Parietal lobe (tissue), 2 donors: ENCODE measurements at places on chromosomes 2 and 18. TPM values are rescaled to one million over a fixed set of nuclear protein-coding genes. Genes with fewer than 3 reads are reported as not detected.

Gene TYMS
- 7.5 TPM for total RNA-seq

Gene PCARE
- not detected for total RNA-seq

Gene GPBAR1
- not detected for total RNA-seq

Gene TEX44
- not detected for total RNA-seq

Gene TWIST2
- not detected for total RNA-seq

Gene EMILIN1
- 2.2 TPM for total RNA-seq

Gene WNT10A
- total RNA-seq, result not detected

Gene FSHR
- not detected for total RNA-seq

Gene ITGA4
- total RNA-seq, result 9.4 TPM

Gene ANKRD62
- 0.63 TPM for total RNA-seq

Gene STPG4
- 1.9 TPM for total RNA-seq

Gene SNORC
- 2.8 TPM for total RNA-seq

Gene EVX2
- total RNA-seq, result not detected

Gene SIX3
- total RNA-seq, result 0.31 TPM

Gene RNF152
- 82.9 TPM for total RNA-seq

Gene EFHD1
- 0.63 TPM for total RNA-seq

Gene CHRNG
- not detected for total RNA-seq

Gene TMEM169
- total RNA-seq, result 19.1 TPM

Gene DYSF
- total RNA-seq, result 1.6 TPM

Gene IL36G
- total RNA-seq, result not detected

Gene LRRC30
- not detected for total RNA-seq

Gene CTNNA2
- total RNA-seq, result 249 TPM

Gene LRRFIP1
- 72.0 TPM for total RNA-seq

Gene SLC8A1
- total RNA-seq, result 160 TPM

Gene FER1L5
- total RNA-seq, result 1.6 TPM

Gene CASP8
- 0.63 TPM for total RNA-seq

Gene MARCHF7
- 165 TPM for total RNA-seq

Gene LDLRAD4
- 299 TPM for total RNA-seq

Gene ERBB4
- total RNA-seq, result 151 TPM

Gene SCTR
- not detected for total RNA-seq

Gene LPIN1
- total RNA-seq, result 50.1 TPM

Gene C1QL2
- 1.6 TPM for total RNA-seq

Gene MYO5B
- total RNA-seq, result 39.4 TPM
